ENCODE measurements at places on chromosomes 16 and 17.
A peak's percentile ranks its signal among the peaks of the same experiment; 100 is the strongest.

- DNase-seq: no peak
These were observed 11.3 kb upstream of the SKAP1 start for GRCh38 chr17:48441231-48441711.

DNA sequence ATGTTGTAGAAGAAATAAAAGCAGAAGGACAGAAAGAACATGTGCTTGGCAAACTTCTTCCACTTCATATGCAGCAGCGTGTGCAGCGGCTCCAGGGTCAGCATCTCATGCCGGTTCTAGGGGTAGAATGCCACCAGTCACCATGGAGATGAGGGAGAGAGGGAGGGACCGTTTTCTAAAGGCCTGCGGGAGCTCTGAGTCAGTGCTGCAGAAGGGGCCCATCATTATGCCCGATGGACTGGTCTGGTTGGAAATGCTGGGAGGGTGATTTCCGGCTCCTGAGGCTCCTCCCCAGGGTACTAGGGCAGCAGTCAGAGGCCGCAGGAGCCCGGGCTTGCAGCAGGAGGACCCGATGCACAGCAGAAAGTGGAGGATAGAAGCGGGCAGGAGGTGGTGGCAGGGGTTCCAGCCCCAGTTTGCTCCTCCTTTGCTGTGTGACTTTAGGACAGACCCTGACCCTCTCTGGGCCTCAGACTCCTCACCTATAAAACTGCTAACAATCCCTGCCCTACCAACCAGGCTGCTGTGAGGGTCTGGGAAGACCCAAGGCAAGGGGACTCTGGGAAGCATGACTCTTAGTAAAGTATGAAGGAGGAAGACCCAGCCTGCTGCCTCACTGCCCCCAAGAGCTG, 28.6 kb downstream of the TRPV3 start:
- DNase-seq: no peak

DNA sequence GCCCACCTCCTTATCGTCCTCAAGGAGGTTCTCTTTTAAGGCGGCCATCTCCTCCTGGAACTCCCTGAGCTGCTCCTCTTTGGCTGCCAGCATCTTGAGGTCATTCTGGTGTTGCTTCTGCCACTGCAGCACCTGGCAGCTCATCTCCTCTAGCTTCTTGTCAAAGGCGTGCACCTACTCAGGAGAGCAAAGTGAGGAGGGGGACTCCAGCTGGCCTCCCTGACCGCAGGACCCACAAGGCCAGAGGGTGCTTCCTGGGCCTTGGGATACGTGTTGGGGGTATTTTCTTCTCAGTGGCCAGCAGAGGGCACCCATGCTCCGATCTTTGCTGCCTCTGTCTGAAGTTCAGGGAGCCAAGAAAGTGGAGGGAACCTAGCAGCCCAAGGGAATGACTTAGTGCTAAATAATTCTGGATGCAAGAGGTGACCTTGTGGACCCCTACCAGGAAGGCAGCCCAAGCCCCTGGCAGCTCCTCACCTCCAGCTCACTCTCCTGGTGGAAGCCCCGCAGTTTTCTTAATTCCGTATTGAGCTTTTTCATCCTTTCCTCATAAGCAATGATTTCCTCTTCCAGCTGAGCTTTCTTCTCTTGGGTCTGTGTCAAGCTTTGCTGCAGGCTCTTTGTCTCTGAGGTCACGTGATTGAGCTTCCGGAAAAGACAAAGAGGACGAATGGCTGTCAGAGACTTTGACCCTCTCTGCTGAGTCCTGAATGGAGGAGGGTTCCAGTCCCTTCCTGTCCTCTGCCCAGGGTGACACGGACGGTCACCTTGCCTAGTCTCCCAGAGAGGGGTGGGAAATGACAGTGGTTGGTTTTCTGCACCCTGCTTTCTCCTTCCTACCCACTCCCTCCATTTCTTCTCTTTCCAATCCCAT, 31.4 kb downstream of the DHX38 start:
- peak; percentile 56 for DNase-seq

DNA sequence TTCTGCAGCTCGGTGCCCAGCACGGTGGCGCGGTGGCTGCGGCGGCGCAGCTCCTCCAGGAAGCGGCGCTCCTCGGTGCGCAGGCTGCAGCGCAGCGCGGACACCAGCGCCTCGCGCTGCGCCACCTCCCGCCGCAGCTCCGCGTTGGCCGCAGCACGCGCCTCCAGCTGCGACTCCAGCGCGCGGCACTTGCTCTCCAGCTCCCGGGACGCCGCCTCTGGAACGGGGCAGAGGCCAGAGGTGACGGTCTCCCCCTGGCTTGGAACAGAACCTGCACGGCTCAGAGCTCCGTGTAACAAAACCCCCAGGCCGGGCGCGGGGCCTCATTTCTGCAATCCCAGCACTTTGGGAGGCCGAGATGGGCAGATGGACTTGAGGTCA, 13.2 kb upstream of the CLUH start:
- no peak for DNase-seq

GRCh38 chr17:77258638-77259037, 117.9 kb downstream of the SEC14L1 start:
- no peak for DNase-seq

DNA sequence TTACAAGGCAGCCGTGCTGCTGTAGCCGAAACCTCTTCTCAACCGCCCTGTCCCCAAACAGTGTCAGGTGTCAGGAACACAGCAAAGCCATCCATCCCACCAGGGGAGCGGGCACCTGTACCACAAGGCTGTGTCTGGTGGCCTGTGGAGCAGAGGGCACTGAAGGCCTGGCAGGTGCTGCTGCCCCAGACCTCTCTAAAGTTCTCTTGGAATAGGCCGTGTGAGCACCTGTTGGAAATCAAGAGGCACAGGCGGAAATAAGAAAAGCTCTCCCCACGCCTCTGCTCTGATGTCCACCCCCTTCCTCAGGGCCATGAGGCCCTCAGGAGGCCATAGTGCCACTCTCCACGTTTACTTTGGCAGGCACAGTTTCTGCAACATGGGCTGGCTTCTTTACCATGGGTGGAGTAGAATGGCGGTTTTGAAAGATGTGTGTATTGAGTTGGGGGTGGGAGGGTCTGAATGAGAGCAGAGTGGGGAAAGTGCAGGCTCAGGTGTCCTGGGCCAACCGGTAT, 99.9 kb upstream of the ZNF750 start:
- DNase-seq: no peak

- DNase-seq: no peak
These were observed 5.9 kb downstream of the PRR11 start for GRCh38 chr17:59161477-59161876.

DNA sequence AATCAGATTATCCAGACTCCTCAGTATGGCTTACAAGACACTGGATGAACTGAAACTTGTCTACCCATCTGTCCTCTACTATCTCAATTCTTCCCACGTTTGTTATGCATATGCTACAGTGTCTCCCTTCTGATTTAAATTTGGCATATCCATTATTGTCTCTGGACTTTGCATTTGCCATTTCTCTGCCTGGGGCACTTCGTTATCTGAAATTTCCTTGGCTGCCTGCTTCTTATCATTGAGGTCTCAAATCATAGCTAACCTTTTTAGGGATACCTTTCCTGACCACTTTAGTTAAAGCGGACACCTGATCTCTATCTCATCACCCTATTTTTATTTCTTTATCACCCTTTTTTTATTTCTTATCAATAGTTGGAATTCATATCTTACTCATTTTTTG, 853.4 kb downstream of the KCNJ2 start:
- no peak for DNase-seq

GRCh38 chr17:50128441-50129352, 1.3 kb downstream of the SAMD14 start:
- DNase-seq: no peak

GRCh38 chr17:54754560-54754959, 146.1 kb upstream of the TOM1L1 start:
- DNase-seq: no peak
